Stimulated activated CD4-positive, alpha-beta T cell treated with anti-CD3 and anti-CD28 coated beads, Interleukin-1b, Interleukin-23, amount 100 ng/mL, for 1 hour (primary cell): ENCODE measurements at places on chromosomes 7 and 10.

GRCh38 chr7:148624735-148625134 lies 34.2 kb downstream of the C7orf33 start:
- no peak for DNase-seq

DNA sequence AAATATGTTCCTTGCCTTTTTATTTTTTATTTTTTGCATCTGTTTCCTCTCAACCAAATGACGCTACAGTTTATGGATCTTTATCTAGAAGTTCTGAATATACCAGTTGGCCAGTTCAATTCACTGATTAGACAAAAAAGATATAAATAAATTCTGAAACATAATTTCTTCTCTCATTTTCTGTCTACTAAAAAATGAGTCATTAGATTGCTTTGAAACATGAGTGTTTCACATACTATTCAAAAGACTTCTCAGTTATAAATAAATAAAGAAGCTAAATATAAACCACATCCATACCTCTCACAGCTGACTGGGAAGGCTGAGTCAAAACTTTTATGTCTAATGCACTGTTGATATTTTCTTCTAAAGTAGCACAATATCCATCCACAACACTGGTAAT lies 97.6 kb upstream of the GPR22 start:
- DNase-seq: no peak

DNA sequence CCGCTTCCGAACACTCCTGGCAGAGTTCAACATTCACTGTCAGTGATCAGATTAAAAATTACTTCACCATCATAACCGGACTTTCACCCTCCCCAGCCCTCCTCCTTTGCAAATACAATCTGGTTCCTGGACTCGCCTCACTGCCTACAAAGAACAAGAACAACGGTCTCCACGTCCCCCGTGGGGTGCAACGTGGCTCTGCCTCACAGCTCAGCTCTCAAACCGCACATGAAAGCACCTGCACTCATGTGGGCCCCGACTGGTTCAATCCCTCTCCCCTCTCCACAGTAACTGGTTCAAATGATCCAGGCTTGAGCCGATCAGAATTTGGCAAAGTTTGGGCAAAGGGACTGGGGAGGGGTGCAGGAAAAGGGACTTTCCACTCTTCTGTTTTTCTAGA lies 21.0 kb downstream of the ASB13 start:
- no peak for DNase-seq

- DNase-seq: no peak
These were observed 160.3 kb upstream of the KLF14 start for GRCh38 chr7:130894146-130894908.

DNA sequence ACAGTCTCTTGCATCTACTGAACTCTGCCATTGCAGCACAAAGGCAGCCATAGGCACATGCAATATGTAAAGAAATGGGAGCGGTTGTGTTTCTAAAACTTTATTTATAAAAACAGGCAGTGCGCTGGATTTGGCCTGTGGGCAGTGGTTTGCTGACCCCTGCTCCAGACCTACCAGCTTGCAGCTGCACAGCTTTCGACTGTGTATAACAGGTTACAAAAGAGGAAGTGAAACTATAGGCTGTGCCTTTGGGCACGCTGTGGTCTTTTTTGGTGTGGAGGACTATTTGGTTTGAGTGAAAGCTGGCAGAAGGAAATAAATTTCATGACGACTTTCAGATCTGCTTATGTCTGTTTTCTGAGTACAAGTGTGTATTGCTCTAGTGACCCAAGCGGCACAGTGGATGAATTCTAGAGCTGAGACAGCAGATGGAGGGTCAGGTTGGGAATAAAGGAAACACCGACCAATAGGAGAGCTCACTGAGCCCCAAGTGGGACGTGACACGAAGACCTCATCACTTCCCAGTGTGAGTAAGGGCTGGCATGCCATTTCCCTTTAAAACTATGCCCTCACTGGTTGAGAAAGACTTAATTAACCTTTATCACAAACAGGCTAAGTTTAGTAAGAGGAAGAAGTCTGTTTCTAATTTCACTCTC lies 152.7 kb downstream of the ANK3 start:
- DNase-seq: no peak

DNA sequence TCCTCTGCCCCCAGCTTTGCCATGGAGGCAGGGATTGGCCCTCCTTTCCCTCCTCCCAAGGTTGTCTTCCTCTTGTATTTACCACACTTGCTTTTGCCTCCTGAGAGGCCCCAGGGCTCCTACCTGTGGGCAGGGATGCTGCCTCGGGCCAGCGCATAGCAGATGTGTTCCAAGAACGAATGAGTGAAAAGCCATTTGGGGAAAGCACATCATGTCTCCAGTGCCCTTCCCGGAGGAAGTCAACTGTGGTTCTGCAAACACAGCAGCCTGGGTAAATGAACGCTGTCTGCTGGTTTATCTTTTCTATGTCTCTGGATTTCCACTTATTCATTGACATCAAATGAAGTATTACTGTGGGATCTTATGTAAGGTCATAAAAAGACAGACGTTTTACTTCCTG lies 161.7 kb downstream of the FANK1 start:
- DNase-seq: no peak

- DNase-seq: no peak
These were observed 73.0 kb downstream of the NEURL1 start for GRCh38 chr10:103566536-103566935.

- no peak for DNase-seq
These were observed 11.3 kb upstream of the FXYD4 start for GRCh38 chr10:43360086-43360485.

DNA sequence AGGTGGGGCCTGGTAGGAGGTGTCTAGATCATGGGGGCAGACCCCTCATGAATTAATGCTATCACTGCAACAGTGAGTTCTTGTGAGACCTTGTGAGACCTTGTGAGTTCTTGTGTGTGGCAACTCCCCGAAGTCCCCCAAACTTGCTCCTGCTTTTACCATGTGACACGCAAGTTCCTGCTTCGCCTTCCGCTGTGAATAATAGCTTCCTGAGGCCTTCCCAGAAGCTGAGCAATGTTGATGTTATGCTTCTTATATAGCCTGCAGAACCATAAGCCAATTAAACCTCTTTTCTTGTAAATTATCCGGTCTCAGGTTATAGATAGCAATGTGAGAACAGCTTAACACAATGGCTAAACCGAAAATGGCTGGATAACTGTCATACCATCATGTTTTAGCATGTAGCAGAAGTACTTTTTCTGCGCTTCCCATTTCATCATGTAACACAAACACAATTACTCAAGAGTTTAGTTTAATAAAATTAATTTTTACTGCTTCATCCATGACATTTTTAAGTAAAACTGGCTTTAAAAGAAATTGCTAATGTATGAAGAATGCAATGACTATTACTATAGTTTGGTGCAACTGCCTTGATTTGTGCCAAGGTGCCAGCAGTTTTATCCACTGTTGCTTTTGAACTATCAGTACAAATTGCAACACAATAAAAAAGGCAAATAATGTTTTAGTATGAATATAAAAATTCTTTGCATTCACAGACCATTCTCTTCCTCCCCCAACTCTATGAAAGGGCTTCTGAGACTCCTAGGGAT lies 87.7 kb upstream of the TMEM168 start:
- no peak for DNase-seq

- DNase-seq: no peak
These were observed 108.5 kb upstream of the SLC25A13 start for GRCh38 chr7:96430356-96430755.

DNA sequence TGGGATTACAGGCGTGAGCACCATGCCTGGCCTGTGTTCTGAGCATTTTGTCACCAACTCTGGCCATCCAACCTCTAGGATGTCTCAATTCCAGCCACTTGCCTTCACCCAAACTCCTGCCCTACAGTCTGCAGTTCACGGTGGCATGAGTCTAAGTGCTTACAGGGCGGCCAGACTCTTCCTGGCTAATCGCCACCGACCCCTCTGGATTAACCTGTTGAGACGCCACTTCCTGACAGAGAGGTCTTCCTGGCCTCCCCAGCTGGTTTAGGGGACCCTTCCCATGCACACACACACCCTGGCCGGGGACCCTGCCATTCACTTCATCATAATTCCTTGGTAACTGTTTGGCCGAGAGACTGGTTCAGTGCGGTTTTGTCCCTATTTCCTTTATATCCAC lies 211.5 kb upstream of the SH2B2 start:
- no peak for DNase-seq

DNA sequence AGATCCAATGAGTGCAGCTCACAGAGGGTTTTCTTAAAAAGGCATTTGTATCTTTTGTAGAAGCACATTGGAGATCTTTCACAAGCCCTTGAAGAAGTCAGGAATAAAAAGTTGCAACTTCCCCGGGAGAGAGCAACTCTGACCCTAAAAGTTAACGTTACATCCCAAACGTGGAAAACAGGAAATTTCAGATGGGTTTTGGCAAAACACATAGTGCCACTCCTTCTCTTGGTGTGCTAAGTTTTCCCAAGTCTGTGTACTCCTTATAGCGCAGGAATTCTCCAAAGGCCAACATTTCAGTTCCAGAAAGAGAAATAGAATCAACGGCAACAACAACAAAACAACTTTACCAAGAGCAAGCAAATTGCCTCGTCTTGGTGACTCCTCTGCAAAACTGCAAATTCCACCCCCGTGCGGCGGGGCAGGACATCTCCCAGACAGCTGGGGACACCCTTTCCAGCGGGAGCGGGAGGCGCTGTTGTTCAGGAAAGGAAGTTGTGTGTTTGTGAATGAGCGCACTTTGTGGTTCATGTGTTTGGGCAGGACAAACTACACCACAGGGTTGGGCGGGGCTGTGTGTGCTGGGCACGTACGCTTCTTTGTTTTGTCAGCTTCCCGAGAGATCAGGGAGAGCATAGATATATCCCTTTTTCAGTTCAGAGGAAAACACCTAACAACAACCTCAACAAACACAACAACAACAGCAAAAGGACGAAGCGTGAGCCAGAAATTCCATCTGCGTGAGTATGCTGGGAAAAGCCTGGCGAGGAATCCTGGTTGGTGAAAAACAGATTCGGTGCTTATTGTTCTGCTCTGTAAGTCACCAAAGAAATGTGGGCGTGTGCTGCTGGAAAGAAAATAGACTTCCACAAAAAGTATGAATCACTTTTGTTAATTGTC lies 294.7 kb upstream of the PITRM1 start:
- no peak for DNase-seq

DNA sequence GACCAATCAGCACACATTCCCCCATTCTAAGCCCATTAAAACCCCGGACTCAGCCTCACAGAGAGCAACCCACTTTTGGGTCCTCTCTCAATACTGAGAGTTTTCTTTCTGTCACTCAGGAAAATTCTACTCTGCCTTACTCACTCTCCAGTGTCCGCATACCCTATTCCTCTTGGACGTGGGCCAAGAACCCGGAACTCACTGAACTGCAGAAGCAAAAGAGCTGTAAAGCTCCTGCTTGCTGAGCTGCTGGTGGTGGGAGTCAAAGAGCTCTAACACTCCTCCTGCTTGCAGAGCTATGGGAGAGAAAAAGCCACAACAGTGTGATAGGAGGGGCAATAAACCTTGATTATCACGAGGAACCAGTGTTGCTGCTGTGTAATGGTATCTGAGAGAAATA lies 386.9 kb downstream of the POM121L12 start:
- no peak for DNase-seq

GRCh38 chr7:99693427-99694200 lies 13.8 kb upstream of the CYP3A5 start:
- DNase-seq: no peak

GRCh38 chr7:123996327-123996625 lies 36.6 kb downstream of the TMEM229A start:
- no peak for DNase-seq

DNA sequence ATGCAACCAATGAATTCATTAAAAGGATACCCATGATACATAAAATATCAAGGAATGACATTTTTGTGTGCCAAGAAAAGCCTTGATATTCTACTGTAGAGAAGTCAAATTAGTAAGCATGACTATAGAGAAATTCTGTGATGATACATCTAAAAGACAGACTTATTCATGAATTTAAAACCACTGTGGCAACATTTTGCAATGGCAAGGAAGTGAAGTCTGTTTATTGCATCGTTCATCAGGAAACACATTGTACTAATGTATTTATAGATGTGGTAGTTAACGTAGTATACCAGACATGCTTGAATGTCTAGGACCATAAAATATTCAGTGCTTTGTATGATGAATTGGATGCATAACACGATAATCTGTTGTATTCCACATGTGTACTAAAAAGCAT lies 9.3 kb upstream of the CLEC5A start:
- no peak for DNase-seq
